Pancreas (tissue), 10 donors: ENCODE measurements at places on chromosomes 12 and 14.

- no peaks in the 10 kb centered on the region for H3K4me1 ChIP-seq
- DNase-seq, result no peak
- H3K36me3 ChIP-seq, result peaks cover 25% of the 10 kb centered on the region
- no peaks in the 10 kb centered on the region for H3K27me3 ChIP-seq
- no peak overlapping the region for H3K27ac ChIP-seq
- H3K4me3 ChIP-seq, result no peak overlapping the region
Observed at GRCh38 chr12:111505601-111506036, 93.5 kb downstream of the ATXN2 start.

GRCh38 chr14:64232095-64232838, 61.9 kb downstream of the ESR2 start:
- no peaks in the 10 kb centered on the region for H3K27me3 ChIP-seq
- H3K27ac ChIP-seq, result no peak overlapping the region
- H3K4me1 ChIP-seq, result no peaks in the 10 kb centered on the region
- no peak overlapping the region for H3K4me3 ChIP-seq

DNA sequence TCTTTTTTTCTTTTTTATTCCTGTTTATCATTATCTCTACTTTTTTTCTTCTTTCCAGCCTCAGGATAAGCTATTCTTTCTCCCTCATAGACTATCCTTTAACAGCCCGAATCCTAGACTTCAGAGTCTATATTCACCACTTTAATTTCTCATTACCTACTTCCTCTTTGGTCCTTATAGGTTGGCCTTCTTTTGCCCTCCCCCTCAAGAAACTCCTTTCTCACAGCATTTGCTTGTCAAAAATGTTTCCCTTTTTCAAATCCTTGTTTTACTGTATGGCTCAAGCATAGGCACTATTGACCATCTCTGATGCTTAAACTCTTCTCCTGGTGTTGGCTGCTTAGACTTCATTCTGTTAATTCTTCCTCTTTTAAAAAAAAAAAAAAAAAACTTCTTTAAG, 52.5 kb downstream of the KIAA0586 start:
- no peaks in the 10 kb centered on the region for H3K27me3 ChIP-seq
- H3K4me1 ChIP-seq, result no peaks in the 10 kb centered on the region
- H3K36me3 ChIP-seq, result no peaks in the 10 kb centered on the region
- no peak overlapping the region for H3K27ac ChIP-seq

GRCh38 chr14:36222952-36223468, 46.5 kb upstream of the PTCSC3 start:
- no peak overlapping the region for H3K27ac ChIP-seq
- H3K27me3 ChIP-seq, result peaks cover 6% of the 10 kb centered on the region
- H3K4me3 ChIP-seq, result no peak overlapping the region
- no peak for DNase-seq

DNA sequence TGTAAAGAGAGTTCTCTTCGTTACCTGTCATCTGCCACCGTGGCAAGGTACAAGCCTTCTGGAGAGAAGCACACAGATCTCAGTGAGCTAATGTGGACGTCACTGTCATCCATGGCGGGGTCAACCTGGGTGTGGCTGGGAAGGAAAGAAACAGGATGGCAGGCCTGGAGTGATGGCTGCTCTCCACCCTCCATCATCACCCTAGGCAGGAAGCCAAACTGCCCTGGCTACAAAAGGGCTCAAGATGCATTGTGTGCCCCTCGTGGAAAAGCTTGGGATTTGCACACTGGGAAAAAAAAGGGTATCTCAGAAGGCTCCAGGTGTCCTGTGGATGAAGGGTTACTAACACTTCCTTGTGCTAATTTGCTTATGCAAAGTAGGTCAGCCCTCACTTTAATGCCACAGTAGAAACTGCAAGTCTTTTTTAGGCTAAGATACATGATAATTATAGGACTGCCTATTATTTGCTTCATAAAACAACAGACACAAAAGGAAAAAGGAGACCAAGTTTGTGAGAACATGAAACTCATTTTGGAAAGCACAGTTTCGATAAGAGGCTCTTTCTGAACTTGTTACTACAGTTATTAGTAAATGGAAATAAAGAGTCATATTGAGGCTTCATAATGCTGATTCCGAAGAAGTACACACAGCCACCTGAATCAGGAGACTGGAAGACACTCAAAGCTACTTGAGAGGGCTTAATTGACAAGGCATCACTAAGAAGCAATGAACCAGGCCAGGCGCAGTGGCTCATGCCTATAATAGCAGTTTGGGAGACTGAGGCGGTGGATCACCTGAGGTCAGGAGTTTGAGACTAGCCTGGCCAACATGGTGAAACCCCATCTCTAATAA, 18.9 kb downstream of the RFC5 start:
- H3K27me3 ChIP-seq, result no peaks in the 10 kb centered on the region
- no peaks in the 10 kb centered on the region for H3K4me1 ChIP-seq
- H3K27ac ChIP-seq, result no peak overlapping the region
- H3K36me3 ChIP-seq, result no peaks in the 10 kb centered on the region

- H3K36me3 ChIP-seq, result no peaks in the 10 kb centered on the region
- no peak overlapping the region for H3K4me3 ChIP-seq
- no peaks in the 10 kb centered on the region for H3K27me3 ChIP-seq
- no peaks in the 10 kb centered on the region for H3K4me1 ChIP-seq
Observed at GRCh38 chr12:77152623-77153193, 87.3 kb upstream of the E2F7 start.

DNA sequence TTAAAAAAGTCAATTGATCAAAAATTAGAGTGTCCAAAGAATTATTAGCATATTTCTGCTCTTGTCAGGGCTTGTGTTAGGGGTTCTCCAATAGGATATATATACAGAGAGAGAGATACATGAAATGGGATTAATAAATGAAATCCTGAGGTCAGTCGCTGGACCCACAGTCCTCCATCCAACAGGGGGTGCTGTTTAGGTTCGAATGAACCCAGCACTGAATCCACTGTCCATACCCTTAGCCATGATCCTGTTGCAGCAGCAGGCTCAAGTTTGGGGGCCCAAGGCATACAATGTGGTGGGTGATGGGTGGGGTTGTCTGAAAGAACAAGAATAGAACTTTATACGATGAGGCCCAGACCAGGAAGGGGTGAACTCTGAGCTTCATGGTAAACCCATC, 780 bp upstream of the MYO1H start:
- H3K36me3 ChIP-seq, result no peaks in the 10 kb centered on the region
- no peak for DNase-seq
- H3K4me3 ChIP-seq, result no peak overlapping the region
- H3K27me3 ChIP-seq, result peaks cover 4% of the 10 kb centered on the region
- no peaks in the 10 kb centered on the region for H3K4me1 ChIP-seq
- H3K27ac ChIP-seq, result no peak overlapping the region

DNA sequence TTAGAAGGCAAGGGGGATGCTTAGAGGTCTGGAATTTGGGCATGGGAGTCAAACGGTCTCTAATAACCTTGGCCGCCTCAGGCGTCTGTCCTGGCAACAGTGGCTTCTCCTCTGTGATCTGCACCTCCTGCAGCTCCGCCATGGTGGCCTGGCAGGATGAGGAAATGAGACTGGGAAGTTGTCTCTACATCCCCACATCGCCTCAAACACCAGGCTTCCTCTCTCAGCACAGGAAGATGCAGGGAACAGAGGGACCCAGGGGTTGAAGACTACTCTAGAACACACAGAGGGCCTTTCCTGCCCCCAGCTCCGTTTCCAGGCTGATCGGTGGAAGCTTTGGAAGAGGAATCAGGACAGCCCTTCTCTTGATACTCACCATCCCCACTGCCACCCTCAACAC, 1.7 kb downstream of the NDRG2 start:
- H3K4me3 ChIP-seq, result peak overlapping the region; percentile 75
- H3K27me3 ChIP-seq, result no peaks in the 10 kb centered on the region
- no peak for DNase-seq
- peaks cover 17% of the 10 kb centered on the region for H3K36me3 ChIP-seq
- no peak overlapping the region for H3K27ac ChIP-seq

DNA sequence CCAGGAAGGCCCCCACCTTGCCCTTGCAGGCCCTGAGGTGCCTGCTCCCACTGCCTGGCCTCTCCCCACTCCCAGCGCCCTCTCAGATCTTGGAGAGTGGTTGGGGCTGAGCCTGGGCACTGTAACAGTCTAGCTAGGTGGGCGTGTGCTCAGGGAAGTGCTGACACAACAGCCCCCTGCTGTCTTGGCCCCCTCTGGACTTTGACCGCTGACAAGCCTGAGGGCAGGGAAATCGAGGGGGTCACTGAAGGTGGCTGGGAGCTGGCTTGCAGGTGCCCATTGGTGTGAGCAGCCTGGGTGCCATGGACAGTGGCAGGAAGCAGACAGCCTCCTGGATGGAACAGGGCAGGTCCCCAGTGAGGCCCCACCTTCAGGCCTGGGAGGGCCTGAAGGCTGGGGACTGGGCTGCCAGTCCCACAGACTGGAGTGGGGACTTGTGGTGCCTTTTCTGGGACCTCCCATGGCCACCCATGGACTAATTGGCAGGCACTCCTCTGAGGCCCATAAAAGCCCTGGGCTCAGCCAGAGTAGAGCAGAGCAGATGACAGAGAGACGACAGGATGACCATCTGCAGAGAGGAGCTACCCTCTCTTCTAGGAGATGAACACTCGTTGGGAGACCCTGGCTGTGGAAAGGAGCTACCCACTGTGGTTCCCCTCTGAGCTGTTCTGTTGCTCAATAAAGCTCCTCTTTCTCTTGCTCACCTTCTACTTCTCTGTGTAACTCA, 158.6 kb upstream of the SLC38A2 start:
- DNase-seq, result no peak
- no peaks in the 10 kb centered on the region for H3K36me3 ChIP-seq
- no peak overlapping the region for H3K4me3 ChIP-seq

DNA sequence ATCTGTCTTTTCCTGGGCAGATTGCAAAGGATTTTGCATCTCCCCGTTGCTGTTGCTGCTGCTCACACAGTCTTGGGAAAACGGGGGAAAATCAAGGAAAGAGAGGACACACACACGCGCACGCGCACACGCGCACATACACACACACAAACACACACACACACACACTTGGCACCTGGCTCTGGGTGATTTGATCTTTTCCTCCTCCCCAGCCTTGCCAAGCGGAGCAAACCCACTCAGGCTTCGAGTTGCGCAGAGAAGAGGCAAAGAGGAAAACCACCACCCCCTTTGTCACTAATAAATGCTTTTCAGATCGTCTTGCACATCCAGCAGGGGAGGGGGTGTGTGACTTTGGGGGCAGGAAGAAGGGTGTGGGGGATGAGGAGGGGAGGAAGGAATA, 965 bp upstream of the NOS1 start:
- DNase-seq, result no peak
- H3K4me3 ChIP-seq, result no peak overlapping the region
- no peaks in the 10 kb centered on the region for H3K36me3 ChIP-seq
- H3K27me3 ChIP-seq, result no peaks in the 10 kb centered on the region
- H3K4me1 ChIP-seq, result no peaks in the 10 kb centered on the region
- no peak overlapping the region for H3K27ac ChIP-seq

GRCh38 chr14:71533800-71534199, 398.4 kb upstream of the RGS6 start:
- H3K4me1 ChIP-seq, result no peaks in the 10 kb centered on the region
- no peak for DNase-seq
- H3K27ac ChIP-seq, result no peak overlapping the region
- no peaks in the 10 kb centered on the region for H3K36me3 ChIP-seq

- no peak overlapping the region for H3K27ac ChIP-seq
- no peak for DNase-seq
- no peaks in the 10 kb centered on the region for H3K4me1 ChIP-seq
- H3K36me3 ChIP-seq, result no peaks in the 10 kb centered on the region
- no peak overlapping the region for H3K4me3 ChIP-seq
- H3K27me3 ChIP-seq, result no peaks in the 10 kb centered on the region
Observed at GRCh38 chr12:25637752-25638151, 84.7 kb upstream of the LMNTD1 start.

GRCh38 chr14:104348741-104349140, 210.4 kb downstream of the KIF26A start:
- H3K4me1 ChIP-seq, result no peaks in the 10 kb centered on the region
- no peak overlapping the region for H3K27ac ChIP-seq
- no peak for DNase-seq
- H3K36me3 ChIP-seq, result no peaks in the 10 kb centered on the region
- no peak overlapping the region for H3K4me3 ChIP-seq

GRCh38 chr14:98014851-98015615, 1217.9 kb downstream of the VRK1 start:
- H3K36me3 ChIP-seq, result no peaks in the 10 kb centered on the region
- no peak overlapping the region for H3K27ac ChIP-seq
- no peak overlapping the region for H3K4me3 ChIP-seq
- H3K4me1 ChIP-seq, result no peaks in the 10 kb centered on the region
- DNase-seq, result no peak

DNA sequence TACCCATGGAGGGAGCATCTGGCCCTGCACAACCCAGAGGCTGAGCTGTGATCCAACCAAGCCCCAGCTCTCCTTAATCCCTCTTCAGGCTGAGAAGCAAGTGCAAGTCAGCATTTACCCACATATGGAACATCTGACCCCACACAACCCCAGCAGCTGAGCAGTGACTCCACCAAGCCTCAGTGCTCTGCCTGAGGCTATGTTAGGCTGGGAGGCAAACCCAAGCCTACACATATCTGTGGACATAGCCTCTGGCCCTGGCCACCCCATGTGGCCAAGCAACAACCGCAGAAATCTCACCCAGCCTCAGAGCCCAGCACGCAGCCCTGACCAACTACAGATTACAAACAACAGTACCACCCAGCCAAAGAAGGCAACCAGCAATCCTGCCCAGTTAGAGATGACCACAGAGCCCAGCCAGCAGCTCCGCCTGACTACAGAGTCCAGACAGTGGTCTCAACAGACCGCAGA, 142.8 kb downstream of the NUAK1 start:
- H3K4me3 ChIP-seq, result no peak overlapping the region
- H3K27me3 ChIP-seq, result no peaks in the 10 kb centered on the region
- H3K4me1 ChIP-seq, result no peaks in the 10 kb centered on the region
- no peak for DNase-seq

DNA sequence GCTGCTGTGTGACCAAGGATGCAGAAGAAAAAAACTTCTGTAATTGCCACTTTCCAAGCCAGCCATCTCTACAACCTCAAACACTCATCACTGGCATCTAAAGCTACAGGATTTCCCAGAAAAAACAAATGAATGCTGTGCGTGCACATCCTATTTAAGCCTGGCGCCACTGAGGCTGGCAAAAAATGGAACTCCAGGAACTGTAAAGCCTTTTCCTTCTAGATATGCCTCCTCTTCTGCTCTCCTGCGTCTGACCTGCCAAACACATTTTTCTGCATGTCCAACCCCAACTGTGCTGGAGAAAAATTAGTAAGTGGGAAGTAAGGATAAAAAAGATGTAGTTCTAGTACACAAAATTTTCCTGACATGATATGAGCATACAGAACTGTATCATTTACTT, 184.9 kb downstream of the ITPR2 start:
- H3K4me1 ChIP-seq, result no peaks in the 10 kb centered on the region
- H3K27me3 ChIP-seq, result no peaks in the 10 kb centered on the region
- no peak overlapping the region for H3K27ac ChIP-seq
- no peaks in the 10 kb centered on the region for H3K36me3 ChIP-seq

GRCh38 chr12:4787965-4788364, 67.8 kb downstream of the GALNT8 start:
- H3K36me3 ChIP-seq, result no peaks in the 10 kb centered on the region
- H3K4me1 ChIP-seq, result no peaks in the 10 kb centered on the region
- H3K27me3 ChIP-seq, result no peaks in the 10 kb centered on the region
- H3K4me3 ChIP-seq, result no peak overlapping the region

GRCh38 chr14:105470350-105471296, 4.0 kb upstream of the CRIP2 start:
- peaks cover 22% of the 10 kb centered on the region for H3K4me1 ChIP-seq
- no peak overlapping the region for H3K4me3 ChIP-seq
- no peaks in the 10 kb centered on the region for H3K27me3 ChIP-seq
- H3K27ac ChIP-seq, result no peak overlapping the region
